ENCODE measurements at places on chromosomes 6 and 20. TPM values are rescaled to one million over a fixed set of nuclear protein-coding genes. Genes with fewer than 3 reads are reported as not detected.

GRCh38 chr6:23088761-23089160, 519.4 kb downstream of the HDGFL1 start:
- DNase-seq: no peak

The BMP5 gene
- total RNA-seq: 13.5 TPM

The NKAIN2 gene
- total RNA-seq: 1.7 TPM

The PDE7B gene
- total RNA-seq: 14.6 TPM

- DNase-seq: no peak
Observed at GRCh38 chr20:38296433-38296832, 7.5 kb upstream of the BPI start.

GRCh38 chr6:125508793-125509192, 207.0 kb upstream of the HDDC2 start:
- DNase-seq: no peak

DNA sequence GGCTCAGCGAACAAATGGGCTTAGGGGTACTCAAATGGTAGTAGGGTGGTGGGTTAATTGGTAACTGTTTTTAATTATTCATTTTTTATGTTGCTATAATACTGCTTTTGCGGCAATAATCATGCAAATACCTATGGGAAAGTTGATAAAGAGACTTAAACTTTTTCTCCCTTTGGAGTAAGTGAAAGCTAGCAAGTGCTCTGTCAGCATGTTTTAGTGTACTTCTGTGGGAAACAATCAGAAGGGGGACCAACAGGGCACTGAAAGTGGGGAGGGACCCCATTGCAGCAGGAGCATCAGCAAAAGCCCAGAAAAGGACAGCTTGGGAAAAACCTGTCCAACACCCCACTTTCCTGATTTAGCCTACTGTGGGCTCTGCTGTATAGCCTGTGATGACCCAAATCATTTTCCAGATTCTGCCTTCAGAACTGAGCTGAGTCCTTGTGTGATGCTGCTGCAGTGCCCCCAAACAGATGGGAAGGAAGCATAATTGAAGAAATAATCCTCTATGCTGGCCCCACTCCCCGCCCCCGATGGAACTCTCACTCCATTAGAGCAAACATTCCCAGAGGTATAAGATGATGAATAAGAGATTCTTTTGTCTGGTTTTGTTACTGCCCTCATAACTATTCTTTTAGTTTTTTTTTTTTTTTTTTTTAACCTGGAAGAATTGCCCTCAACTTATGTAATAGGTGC, 322.8 kb downstream of the CD83 start:
- no peak for DNase-seq

DNA sequence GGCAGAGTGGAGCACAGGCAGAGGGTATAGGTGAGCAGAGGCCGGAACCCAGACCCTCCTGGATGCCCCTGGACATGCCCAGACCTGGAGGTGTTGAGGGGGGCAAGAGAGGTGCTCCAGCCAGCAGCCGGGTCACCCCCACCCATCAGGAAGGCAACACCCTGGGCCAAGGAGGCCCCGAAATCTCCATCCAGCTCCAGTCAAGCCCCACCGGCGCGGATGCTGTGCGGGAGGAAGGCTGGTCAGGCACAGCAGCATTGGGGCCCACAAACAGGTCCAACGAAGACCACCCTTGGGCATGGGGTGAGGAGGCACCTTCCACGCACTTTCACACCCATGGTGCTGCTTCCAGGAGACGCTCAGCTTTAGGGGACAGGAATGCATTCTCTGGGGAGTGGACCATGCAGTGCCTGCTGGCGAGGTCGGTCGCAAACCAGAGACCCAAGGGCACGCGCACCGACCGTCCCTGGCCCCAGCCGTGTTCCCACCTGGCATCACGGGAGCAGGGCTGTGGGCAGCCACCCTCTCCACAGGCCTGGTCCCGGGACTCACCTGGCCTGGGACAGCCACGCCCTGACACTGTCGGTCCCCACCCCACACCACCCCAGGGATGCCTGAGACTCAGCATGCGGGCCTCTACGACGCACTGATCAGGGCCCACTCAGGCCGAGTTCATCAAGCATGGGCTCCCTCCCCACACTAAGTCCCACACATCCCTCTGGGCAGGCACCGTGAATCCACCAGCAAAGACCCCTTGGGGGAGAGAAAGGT, 43.6 kb upstream of the ZBP1 start:
- no peak for DNase-seq

The SS18L1 gene
- 18.9 TPM for total RNA-seq

- no peak for DNase-seq
Observed at GRCh38 chr6:118296129-118296901, 251.8 kb upstream of the PLN start.

The PI3 gene
- total RNA-seq: not detected

DNA sequence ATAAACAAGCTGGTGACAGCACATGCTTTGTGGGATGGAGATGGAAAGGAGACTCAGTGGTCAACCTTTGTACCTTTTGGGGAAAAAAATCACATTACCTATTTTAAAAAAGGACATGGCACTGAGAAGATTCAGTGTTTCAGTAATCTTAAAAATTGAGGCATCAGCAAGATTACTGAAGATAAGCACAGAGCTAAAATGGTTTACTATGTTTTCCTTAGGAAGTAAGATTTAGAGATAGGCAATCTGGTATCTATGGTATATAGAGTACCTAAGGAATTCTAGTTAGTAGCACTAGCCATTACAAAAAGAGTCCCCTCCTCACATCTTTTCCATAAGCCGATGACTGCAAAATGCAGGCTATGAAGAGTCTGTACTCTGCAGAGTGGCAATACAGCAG, 35.7 kb downstream of the TOMM6 start:
- DNase-seq: no peak

GRCh38 chr6:145175470-145175869, 559.9 kb downstream of the EPM2A start:
- no peak for DNase-seq

- peak; percentile 95 for DNase-seq
Observed at GRCh38 chr6:148969603-148970061, 222.8 kb downstream of the UST start.

- DNase-seq: peak; percentile 87
Observed at GRCh38 chr20:46056970-46057855, 28.2 kb downstream of the SLC12A5 start.

DNA sequence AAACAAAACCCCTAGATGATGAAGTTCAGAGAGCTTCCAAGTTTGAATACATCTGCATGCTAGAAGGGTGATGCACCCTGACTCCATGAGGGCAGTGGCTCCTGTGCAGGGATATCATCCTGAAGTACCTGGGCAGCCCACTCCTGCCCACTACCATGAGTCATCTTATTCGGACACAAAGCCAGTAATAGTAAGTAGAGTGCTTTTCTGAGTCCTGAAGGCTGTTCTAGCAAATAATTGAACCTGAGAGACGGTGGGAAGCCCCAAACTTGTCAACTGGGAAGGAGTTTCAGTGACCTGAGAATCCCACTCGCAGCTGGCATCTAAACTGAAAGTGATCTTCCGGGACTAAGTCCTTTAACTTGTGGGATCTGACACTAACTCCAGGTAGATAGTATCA, 152.9 kb upstream of the COL21A1 start:
- DNase-seq: no peak

The SLC22A16 gene
- 1.3 TPM for total RNA-seq

- no peak for DNase-seq
Observed at GRCh38 chr20:25019381-25020155, 27.0 kb upstream of the APMAP start.

- DNase-seq: peak; percentile 41
Observed at GRCh38 chr6:140677781-140678528, 1303.5 kb upstream of the CITED2 start.

DNA sequence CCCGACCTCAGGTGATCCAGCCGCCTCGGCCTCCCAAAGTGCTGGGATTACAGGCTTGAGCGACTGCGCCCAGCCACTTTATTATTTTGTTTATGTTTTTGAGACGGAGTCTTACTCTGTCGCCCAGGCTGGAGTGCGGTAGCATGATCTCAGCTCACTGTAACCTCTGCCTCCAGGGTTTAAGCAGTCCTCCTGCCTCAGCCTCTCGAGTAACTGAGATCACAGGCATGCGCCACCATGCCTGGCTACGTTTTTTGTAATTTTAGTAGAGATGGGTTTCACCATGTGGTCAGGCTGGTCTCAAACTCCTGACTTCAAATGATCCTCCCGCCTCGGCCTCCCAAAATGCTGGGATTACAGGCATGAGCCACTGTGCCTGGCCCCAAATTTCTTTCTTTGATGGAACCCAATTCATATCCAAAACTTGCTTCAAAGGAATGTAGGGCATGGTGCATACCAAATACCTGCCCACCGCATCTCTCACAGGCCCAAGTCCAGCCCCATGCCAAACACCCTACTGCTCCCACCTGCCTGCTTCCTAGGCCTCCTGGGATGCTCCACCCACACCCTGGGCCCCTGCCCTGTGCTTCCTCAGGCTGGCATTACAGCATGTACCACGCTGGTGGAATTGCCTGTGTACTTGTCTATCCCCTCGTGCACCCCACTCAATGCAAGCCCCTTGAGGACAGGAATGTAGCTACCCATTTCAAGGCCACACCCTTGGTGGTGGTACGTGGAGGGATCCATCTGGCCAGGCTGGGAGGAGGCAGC, 4.9 kb upstream of the HMGA1 start:
- DNase-seq: no peak

DNA sequence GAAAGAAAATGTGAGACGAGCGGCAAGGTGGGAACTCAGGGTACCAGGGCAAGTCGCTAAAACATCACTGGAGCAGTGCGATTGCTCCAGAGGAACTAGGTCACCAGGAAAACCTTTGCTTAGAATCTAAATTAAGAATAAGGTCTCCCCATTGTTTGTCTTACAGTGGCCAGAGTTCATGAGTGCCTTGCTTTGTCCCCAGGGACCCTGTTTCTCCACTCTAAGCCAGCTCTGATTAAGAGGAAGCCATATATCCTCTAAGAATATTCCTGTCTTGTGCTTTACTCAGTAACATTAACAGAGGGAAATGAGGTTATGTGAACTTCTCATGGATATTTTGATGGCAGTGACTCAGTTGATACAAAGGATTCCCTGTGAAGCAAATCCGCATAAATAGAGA, 305.8 kb downstream of the CD83 start:
- DNase-seq: peak; percentile 20

- DNase-seq: no peak
Observed at GRCh38 chr6:157322792-157323254, 496 bp downstream of the TMEM242 start.

DNA sequence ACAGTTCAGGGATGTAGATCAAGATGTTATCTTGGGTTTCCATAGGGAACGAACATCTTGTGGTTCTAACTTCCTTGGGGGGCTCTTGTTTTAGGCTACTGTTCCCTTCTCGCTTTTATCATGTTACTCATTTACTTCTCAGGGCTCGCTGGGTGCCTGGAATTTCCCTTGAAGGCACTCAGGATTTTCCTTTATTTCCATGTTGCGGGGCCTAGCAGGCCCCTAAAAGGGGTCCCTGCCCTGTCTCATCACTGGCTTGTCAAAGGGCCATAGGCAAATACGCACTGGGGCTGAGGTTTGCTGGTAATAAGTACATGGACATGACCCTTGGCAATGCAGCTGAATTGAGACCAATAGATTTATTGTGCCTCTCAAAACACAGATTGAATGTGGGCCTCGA, 262.3 kb downstream of the CDH4 start:
- DNase-seq: no peak

The SNRPB gene
- total RNA-seq: 101 TPM

DNA sequence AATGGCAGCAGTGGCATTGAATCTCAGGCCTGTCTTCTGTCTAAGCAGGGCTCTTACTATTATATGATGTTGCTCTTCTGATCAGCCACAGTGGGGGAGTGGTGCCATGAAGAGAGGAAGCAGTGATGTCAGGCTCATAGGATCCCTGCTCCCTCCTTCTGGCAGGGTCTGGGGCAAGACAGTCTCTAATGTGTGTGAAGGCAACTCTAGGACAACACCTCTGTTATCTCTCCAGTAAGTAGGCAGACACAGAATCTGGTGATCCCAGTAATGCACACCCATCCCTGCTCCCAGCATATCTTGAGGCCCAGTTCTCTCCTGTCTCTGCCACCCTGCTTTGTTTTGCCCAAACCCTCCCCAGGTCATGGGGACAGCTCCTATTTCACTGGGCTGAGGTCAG, 8.8 kb downstream of the C20orf202 start:
- no peak for DNase-seq

The GPSM3 gene
- total RNA-seq: 1.5 TPM

The CNR1 gene
- 0.51 TPM for total RNA-seq

DNA sequence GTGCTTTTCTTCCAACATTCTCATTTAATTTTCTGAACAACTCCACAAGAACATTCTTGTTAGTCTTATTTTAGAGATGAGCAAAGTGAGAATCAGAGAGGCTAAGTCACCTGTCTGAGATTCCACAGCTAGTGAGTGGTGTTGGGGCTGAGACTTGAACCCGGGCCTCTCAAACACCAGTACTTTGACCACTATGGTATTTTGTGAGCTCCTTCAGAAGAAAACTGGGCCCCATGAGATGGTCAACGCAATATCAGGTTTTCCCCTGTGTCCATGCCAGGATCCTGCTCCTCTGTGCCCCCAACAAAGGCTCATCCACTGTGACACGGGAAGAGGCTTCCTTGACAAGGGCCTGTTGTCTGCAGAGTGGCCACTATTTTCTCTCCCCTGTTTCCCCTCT, 51.9 kb downstream of the MAFB start:
- no peak for DNase-seq

GRCh38 chr6:4371207-4371921, 236.0 kb upstream of the ECI2 start:
- no peak for DNase-seq

- DNase-seq: no peak
Observed at GRCh38 chr20:12969071-12969669, 39.6 kb upstream of the SPTLC3 start.
